ENCODE measurements at places on chromosomes 7 and 10.

- DNase-seq, result no peak
Observed at GRCh38 chr10:113970641-113971040, 73.0 kb upstream of the ADRB1 start.

DNA sequence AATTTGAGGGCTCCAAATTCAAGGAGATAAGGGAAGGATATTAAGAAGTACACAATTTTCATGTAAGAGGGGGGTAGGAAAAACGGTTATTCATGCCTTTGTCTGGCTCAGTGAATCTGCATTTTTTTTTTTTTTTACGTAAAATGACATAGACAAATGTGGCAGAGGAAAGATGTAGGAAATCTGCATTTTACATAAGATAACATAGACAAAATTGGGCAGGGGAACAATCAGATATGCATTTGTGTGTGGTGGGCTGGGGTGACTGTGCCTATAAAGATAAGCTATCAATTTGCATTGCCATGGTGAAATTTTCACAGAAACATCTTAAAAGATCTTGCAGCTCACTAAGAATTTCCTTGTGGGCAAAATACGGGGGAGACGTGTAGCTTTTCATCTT, 92.7 kb upstream of the GPR141 start:
- no peak for DNase-seq

GRCh38 chr7:131031099-131031868, 296.4 kb upstream of the MKLN1 start:
- DNase-seq, result no peak

DNA sequence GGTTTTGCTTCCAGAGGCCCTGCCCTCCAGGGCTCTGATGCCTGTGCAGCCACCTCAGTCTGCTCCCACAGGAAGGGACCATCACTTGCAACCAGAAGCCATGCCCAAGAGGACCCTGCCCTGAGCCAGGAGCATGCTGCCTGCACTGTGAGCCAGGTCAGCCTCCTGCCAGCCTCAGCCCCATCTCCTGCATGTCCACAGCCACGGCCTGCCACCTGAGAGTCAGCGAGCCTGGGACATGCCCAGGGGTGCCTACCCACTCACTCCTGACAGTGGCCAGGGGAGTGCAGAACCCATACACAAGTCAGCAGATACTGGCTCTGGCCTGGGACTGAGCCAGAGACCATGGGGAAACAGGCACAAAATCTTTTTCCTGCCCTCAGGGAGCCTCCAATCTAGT, 6.6 kb upstream of the KCP start:
- DNase-seq, result no peak

GRCh38 chr10:650441-650851, 39.0 kb downstream of the DIP2C start:
- no peak for DNase-seq

GRCh38 chr10:113491967-113492565, 60.8 kb upstream of the HABP2 start:
- DNase-seq, result no peak

DNA sequence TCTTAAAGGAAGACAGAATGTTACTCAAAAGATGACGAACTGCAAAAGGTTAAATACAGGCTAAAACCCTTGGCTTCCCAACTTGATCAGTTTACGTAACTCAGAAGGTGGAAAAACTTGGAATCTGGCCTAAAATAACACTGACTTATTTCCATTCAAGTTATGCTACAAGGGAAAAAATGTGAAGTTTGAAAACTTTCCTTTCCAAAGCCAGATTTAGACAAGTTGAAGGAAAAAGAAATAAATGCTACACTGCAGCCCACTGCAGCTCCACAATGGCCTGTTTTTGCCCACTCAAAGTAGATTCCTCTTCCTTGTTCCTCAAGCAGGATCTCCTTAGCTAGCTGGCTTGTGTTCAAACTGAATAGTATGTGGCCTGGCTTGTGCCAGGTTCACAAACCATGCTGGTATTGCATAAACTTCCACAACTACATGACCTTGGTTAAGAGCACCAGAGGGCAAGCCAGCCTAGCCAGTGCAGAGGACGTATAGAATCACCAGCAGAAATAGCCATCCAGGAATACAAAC, 166.2 kb downstream of the CPEB3 start:
- no peak for DNase-seq

DNA sequence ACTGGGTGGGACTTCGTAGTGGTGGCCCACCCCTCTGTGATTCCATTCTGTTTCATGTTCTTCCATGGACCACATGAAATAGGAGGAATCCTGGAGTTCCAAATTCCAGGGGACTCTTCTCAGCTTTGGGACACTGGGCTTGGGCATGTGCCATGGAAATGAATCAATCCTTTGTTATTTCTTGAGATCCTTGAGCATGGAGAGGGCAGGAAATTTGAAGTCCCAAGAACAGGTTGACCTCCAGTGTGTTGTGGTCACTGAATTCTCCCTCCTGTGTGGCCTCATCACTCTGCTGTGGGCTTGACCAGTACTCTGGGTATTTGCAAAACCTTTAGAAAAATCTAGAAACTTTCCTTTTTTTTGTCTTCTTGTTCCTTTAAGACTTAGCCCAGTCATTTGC, 22.7 kb downstream of the TACR2 start:
- no peak for DNase-seq

Data from NCI-H187 treated with DMSO at 0.1 percent for 48 hours (cell line).